ENCODE measurements at places on chromosomes 1 and 21.

DNA sequence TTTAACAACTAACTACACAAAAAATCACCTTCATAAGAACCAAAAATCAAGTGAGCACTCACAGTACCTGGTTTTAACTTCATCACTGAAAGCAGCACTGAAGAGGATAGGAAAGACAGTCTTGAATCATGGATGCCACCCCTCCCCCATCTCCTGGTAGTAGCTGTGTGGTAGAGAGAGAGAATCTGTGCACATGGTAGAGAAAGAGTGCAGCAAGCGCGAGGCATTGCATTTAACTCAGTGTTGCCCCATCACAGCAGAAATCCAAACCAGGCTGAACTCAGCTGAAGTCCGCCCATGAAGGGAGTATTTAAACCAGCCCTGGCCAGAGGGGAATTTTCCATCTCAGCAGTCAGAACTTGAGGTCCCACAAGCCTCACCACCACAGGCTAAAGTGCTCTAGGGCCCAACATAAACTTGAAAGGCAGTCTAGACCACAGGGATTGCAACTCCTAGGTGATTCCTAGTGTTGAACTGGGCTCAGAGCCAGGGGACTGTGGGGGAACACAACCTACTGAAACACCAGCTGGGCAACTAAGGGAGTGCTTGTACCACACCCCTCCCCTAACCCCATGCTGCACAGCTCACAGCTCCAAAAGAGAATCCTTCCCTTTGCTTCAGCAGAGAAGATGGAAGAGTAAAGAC is 38.4 kb downstream of the VAV3 start:
- no peak for DNase-seq

DNA sequence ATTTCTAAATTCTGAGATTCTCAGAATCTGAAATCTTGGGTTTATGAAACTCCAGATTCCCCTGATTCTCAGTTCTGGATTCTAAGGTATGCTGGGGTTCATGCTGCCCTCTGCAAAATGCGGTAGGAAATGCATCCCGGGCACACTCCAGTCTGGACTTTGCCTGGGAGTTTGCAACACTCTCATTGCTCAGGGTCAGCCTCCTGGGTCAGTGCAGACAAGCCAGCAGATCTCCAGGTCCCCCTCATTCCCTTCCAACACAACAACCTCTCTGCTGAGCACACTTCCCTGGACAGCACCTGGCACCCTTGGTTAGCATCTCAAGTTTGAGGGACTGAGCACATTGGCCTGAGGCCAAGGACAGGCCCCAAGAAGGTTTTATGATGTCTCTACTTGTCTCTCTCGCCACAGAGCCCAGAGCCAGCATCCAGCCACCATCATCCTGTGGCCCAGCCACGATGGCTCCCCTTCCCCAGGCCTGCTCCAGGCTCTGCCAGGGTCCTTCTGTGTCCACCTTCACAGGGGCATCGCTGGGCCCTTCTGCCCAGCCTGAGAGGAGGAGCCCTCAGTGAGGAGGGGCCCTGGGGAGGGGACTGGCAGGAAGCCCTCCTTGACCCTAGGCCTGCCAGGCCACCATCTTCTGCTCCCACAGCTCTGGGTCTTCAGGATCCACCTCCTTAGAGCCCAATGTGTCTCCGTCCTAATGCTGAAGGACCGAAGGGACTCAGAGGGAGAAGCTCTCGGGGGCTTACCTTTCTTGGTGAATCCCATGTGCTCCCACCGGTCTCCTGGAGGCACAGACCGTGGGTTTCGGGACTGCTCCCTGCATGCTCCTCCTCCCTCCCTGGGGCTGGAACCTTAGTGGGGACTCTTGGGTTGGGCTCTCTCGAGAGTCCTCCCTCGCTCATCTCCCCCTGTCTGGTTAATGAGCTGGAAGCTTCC is 550.7 kb downstream of the PTPRU start:
- no peak for DNase-seq

DNA sequence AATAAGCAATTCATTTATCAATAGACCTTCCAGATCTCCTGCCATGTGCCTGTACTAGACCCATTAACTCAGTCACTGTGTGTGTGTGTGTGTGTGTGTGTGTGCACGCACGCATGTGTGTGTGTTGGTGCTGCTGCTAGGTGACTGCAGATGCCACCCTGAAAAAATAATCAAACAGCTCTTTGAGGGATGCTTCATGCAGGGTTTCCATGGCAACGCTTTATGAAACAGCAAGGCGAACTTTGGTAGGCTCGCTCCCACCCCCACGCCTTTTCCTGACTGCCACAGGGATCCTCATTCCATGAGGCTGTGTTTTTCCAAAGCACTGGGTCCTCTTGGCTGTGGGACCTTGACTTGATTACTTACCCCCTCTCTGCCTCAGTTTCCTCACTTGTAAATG is 94.0 kb downstream of the HMGB4 start:
- no peak for DNase-seq

- no peak for DNase-seq
Observed at GRCh38 chr1:47783638-47784496, 213.3 kb downstream of the TRABD2B start.

DNA sequence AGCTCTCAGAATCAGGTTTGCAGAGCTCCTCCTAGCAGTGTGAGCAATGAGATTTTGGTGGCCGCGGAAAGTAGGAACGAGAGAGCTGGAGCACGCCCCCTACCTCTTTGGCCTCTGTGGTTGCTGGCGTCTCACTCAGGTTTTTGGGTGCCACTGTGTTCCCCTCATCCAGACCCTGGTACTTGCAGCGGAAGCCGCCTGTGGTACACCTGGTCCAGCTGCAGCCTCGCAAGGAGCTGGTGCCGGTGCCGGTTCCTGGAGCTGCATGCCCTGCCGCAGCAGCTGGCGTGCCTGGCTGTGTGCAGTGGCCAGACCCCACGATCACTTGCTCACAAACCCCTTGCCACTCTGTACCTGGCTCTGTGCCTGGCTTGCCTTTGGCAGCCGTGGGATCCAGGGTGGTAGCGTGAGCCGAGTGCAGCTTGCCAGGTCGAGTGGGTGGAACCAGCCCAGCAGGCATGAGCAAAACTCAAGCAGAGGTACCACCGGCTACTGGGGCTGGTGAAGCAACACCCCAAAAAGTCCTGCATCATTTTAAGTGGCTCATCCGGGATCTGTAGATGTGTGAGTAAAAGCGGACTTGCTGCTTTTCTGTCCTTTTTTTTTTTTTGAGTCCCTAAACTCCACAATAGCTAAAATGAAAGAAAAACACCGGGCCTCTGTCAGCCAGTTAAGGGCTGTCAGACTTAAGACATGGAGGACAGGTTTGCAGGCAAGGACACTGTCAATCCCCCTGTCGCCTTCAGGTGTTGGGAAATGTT is 844.9 kb downstream of the KCNT2 start:
- DNase-seq, result no peak

DNA sequence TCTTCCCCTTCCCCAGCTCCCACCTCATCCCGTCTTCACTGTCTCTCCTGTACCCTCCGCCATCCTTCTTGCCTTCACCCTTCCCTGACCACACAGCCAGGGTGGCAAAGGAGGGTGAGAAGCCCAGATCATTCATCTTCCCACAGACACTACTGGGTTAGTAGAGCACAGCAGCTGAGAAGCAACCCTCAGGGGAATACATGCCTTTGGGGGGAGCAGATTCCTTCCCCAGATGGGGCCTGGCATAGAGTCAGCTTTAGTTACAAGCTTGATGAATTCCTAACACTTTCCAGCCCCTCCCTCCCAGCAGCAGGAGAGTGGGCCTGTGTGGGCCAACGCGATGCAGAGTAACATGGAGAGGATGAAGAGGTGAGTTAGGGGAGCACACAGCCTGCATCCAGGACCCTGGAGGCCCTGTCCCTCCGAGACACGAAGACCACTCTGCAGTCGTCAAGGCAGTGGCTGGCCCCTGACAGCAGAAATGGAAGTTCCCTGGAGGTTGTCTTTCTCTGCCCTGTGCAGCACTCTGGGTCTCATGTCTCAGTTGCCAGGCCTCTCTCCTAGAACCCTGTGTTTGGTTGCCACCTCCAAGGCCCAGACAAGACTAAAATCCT is 8.8 kb upstream of the BTG2 start:
- no peak for DNase-seq

GRCh38 chr1:52192436-52192835 is 50.5 kb downstream of the ZFYVE9 start:
- DNase-seq, result no peak

GRCh38 chr1:158830074-158830677 is 975 bp upstream of the MNDA start:
- DNase-seq, result no peak

DNA sequence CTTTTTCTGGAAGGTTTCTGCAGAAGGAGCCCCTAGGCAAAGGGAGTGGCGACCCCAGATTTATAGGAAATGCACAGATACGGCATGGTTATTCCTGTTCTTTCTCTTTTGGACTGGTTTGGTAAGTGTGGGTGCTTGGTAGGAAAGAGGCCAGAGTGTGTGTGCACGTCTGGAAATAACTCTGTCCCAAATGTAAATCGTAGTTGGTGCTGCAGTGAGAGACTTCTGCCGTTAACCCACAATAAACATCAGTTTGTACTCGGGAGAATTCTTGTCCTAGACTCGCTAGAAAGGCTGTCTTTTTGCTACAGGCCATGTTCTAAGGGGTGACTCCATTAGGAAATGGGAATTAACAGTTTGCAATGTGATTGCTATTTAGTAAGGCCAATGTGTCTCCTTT is 779 bp downstream of the SLC44A3 start:
- no peak for DNase-seq

DNA sequence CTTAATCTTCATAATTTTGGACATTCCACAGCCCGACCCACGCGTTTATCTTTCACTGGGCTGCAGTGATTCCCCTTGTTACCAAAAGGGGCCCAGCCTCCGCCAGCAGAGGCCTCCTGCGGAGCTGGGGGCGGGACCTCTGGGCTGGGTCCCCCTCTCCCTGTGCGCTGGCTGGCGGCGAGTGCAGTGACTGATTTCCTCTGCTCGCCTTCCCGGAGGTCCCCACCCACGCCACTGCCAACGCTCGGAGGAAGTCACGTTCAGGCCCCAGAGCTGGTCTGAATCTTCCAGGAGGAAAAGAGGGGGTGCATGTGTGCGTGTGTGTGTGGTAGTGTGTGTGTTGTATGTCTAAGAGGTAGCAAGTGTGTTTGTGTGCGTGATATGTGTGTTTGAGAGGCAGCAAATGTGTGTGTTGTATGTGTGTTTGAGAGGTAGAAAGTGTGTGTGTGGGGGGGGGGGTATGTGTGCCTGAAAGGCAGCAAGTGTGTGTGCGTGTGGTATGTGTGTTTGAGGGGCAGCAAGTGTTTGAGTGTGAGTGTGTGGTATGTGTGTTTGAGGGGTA is 35.0 kb upstream of the JAK1 start:
- peak; percentile 60 for DNase-seq

GRCh38 chr1:151823175-151823574 is 8.4 kb downstream of the RORC start:
- DNase-seq, result no peak

- no peak for DNase-seq
Observed at GRCh38 chr1:107990606-107991005, 25.6 kb upstream of the VAV3 start.

DNA sequence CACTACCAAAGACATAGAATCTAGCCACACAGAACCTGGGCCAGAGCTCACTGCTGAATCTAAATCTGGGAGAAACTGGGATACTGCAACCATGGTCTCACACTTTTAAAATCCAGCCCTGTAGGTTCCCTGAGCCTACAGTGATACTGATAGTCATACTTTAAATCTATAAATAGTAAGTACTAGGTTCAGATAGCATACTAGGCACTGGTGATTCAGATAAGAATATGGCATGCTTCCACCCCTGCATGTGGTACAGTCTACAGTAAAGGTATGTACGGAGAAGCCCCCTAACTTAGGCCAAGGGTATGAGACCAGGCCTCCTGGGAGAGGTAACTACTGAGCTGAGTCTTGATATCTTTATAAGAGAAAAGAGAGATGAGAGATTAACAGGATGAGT is 193.3 kb upstream of the HMGB4 start:
- DNase-seq, result no peak

DNA sequence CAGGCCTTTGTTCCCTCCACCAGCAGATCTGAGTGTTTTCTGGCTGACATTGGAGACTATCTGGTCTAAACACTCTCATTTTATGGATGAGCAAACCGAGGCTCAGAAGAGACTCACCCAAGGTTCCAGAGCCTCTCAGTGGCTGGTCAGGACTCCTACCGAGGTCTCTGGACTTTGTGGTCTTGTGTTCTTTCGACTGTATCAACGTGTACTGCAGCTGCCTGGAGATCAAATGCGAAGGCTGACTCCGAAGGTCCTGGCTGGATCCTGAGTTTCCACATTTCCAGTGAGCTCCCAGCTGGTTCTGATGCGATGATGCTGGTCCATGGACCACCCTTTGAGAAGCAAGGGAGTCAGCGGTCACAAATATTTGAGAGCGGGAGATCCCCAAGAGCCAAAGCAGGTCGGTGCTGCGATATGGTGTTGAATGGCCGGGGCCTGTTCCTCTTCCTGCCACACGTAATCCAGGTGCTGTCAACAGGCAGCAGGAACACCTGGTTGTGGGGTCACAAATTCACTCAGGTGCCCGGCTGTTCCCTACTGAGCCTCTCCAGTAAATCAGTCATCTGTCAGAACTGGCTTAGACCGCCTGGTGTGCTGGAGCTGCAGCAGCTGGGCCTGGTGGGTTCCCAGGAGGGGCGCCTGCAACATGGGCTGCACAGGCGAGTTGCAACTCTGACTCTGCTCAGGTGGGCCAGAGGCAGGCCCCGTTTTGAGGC is 94.8 kb upstream of the USP24 start:
- DNase-seq, result no peak

GRCh38 chr1:33146003-33146402 is 35.8 kb downstream of the TRIM62 start:
- no peak for DNase-seq

GRCh38 chr1:230113593-230114236 is 46.7 kb downstream of the GALNT2 start:
- no peak for DNase-seq

DNA sequence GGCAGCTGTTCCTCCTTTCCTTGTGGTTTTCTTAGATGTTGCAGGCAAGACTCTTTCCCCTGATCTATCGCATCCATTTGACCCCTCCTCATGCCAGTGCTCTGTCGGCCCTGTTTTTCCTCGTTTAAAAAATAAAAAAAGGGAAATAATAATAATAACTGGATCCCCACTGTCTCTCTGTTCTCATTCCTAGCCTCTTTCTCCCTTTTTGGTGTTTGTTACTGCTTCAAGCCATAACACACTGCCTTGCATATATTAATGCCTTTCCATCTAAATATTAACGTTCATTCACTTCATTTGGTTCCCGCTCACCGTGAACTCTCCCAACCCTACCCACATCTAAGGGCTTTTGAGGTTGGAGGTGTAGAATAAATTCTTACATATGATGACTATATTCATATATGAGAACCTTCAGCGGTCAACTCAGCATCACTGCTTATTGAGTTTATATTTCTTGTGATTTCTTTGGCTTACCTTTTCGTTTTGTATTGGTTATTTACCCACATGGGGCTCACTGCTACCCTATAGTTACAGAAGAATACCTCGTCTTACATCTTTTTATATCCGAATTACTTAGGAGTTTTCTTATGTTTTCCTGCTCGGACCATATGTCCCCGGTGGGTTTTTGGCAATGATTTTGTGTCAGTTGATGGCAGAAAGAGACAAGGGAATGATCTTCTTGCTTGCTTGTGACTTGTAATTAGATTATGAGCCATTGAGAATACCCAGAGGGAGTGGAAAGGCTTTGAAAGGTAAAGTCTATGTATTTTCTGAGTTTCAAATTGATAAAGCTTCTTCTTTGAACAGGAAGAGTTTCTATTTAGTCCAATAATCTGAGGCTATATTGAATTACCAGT is 805 bp downstream of the ATG4C start:
- no peak for DNase-seq
